ENCODE measurements at places on chromosomes 11 and 22. TPM values are rescaled to one million over a fixed set of nuclear protein-coding genes. Genes with fewer than 3 reads are reported as not detected.

The THAP7 gene
- total RNA-seq = 65.4 TPM

The MYO7A gene
- total RNA-seq = 0.27 TPM

The OR52B2 gene
- not detected for total RNA-seq

GRCh38 chr11:112211536-112211935 is 14.7 kb upstream of the PTS start:
- DNase-seq = no peak
